ENCODE measurements at places on chromosomes 2 and 18.

DNA sequence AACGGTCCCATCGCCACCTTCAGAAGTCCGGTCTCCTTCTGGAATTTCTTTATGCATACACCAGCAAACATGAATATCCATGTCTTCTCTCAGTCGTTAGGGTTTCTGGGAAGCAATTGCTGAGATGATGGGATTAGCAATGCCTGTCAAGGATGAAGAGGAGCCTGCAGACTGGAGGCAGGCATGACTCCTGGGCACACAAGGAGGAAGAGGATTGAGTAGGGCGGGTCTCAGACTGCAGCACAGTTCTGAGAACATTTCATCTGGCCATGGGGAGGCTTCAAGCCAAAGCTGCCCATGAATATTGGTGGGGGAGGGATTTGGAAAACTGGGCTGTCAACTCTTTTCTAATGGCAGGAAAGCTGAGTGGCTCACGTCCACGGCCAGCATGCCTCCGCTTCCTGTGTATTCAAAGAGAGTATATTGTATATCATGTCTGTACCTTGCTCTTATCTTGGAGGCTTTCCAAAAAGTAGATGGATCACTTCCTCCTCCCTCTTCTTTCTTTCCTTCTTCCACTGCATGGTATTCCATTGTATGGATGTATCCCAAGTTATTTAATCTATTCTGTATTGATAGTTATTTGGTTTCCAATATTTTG, 24.5 kb downstream of the MC2R start:
- DNase-seq, result no peak

- no peak for DNase-seq
Observed at GRCh38 chr2:152019732-152020131, 79.1 kb downstream of the CACNB4 start.

- no peak for DNase-seq
Observed at GRCh38 chr2:218010984-218011652, 8.3 kb upstream of the TNS1 start.

DNA sequence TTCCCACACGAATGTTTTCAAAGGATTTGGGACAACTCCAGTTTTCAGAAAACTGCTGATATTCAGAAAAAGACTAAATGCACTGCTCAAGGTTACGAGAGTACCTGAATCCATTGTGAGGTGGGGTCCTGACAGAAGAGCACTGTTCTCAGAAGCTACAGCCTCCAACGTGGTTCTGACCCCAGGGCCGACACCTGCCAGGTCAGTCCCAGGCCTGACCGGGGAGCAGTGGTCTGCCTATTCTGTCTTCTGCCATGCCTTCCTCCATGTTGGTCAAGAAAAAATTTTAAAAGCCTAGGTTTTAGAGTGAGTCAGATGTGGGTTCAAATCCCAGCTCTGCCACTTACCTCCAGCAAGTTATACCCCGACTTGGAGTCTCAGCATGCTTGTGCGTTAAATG, 212.3 kb downstream of the BCL11A start:
- DNase-seq, result no peak

- no peak for DNase-seq
Observed at GRCh38 chr2:112835061-112835501, 1.5 kb downstream of the IL1B start.
